Thyroid gland (tissue), 4 donors: ENCODE measurements at places on chromosomes 5 and 9. TPM values are rescaled to one million over a fixed set of nuclear protein-coding genes. Genes with fewer than 3 reads are reported as not detected.

DNA sequence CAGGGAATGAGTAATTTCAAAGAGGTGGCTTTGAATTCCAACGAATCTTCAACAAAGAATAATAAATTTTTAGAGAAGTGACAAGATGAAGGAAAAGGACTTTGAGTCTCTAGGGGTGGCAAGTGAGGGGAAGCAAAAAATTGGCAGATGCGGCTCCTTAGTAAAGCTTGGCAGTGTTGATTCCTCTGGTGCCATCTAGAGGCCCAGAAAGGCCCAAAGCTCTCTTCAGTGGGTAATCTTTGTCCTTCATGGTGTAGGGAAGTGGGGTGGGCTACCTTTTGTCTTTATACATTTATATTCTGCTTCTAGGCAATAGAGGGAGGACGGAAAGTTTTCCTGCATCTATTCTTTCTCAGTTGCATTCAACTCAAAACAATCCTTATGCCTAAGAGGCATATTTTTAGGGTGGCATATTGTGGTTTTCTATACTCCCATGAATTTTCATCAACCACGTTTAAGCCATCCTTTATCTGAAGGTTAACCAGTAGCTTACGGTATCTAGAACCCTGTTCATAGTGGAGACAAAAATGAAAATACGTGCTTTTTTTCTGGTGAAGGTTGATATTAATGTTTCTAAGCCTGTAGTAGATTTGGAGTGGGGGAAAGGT, 17.5 kb upstream of the ROPN1L start:
- DNase-seq, result peak; percentile 38

DNA sequence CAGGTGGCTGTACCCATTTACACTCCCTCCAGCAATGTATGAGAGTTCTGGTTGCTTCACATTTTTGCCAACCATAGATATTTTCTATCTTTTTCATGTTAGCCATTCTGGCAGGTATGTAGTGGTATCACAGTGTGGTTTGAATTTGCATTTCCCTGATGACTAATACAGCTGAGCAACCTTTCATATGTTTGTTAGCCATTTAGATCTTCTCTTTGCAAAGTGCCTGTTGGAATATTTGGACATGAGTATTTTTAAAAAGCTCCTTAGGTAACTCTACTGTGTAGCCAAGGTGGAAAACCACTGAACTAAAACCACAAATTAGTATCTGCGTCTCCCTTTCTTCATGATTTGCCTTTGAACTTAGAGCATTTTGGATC, 31.9 kb downstream of the IRF1 start:
- DNase-seq, result no peak

Gene PCDHGA5
- 3.7 TPM for total RNA-seq

DNA sequence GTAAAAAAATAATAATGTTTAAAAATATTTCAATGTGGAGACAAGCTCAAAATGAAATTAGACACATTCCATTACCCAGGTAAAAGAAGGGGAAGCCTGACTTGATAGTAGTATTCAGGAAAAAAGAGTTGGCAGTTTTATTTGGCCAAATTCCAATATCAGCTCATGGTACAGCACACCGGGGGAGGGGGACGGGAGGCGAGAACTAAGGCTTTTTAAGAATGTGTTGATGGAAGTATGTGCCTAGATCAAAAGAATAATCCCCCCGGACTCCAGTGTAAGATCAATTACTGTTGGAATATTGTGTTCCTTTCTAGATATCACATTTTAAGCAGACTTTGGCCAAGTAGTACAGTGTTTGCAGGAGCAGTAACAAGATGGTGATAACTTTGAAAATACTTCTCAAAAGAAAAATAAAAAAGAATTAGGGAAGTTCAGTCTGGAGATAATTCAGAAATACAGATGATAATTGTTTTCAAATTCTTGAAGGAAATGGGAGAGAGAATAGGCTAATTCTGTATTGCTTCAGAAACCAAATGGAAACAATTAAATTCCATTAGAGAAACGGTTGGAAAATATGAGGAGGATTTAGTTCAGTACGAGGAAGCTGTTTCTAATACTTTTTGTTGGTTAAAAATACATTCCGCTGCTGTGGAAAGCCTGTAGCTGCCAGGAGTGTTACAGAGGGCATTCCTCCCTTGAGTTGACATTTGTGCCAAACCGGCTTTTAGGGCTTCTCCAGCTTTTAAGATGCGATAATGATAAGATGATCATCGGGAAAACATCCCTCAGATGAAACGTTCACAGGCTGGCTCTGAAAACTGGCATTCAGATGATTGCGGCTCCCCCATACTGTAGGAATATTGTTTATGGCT, 98.1 kb upstream of the ERBIN start:
- no peak for DNase-seq

Gene MAT2B
- total RNA-seq, result 110 TPM
